Airway epithelial cell (primary cell): ENCODE measurements at places on chromosomes 12 and 14. TPM values are rescaled to one million over a fixed set of nuclear protein-coding genes. Genes with fewer than 3 reads are reported as not detected.

The FSCB gene
- total RNA-seq = not detected in 2 replicates

The TTC9 gene
- 14.1 and 16.3 TPM in 2 replicates for total RNA-seq

The ZNF26 gene
- 2.8 and 8.7 TPM in 2 replicates for total RNA-seq

The OTX2 gene
- not detected in 2 replicates for total RNA-seq

The EPYC gene
- total RNA-seq = not detected in 2 replicates

The STXBP6 gene
- total RNA-seq = not detected in 2 replicates

The CHST11 gene
- 11.0 and 16.8 TPM in 2 replicates for total RNA-seq

The MSRB3 gene
- total RNA-seq = 0.93 and 2.1 TPM in 2 replicates

The NAV3 gene
- 0.74 and 3.0 TPM in 2 replicates for total RNA-seq

The FBRSL1 gene
- total RNA-seq = 24.2 and 25.9 TPM in 2 replicates

The CD63 gene
- 551 and 563 TPM in 2 replicates for total RNA-seq

The SDR9C7 gene
- total RNA-seq = 4.5 and 5.1 TPM in 2 replicates

The TRIM9 gene
- 0.14 and 0.42 TPM in 2 replicates for total RNA-seq

The IL26 gene
- total RNA-seq = not detected in 2 replicates

The BIN2 gene
- 0.42 TPM in 1 of 2 replicates, not detected in the other for total RNA-seq

The NKX2-1 gene
- total RNA-seq = 9.1 and 10.6 TPM in 2 replicates

The COQ5 gene
- total RNA-seq = 22.2 and 27.7 TPM in 2 replicates

The TMCC3 gene
- 6.0 and 7.6 TPM in 2 replicates for total RNA-seq

The NGB gene
- 0.23 TPM in 1 of 2 replicates, not detected in the other for total RNA-seq

The KRT83 gene
- total RNA-seq = not detected in 2 replicates

The GSC gene
- not detected in 2 replicates for total RNA-seq

The PTCSC3 gene
- total RNA-seq = not detected in 2 replicates

The NELL2 gene
- total RNA-seq = not detected in 2 replicates

The METTL25 gene
- 3.9 and 11.2 TPM in 2 replicates for total RNA-seq
